Frontal cortex (tissue), 4 donors: ENCODE measurements at places on chromosomes 11 and 22. TPM values are rescaled to one million over a fixed set of nuclear protein-coding genes. Genes with fewer than 3 reads are reported as not detected.
A peak's percentile ranks its signal among the peaks of the same experiment; 100 is the strongest.

KRTAP5-10 gene
- not detected for total RNA-seq

DNA sequence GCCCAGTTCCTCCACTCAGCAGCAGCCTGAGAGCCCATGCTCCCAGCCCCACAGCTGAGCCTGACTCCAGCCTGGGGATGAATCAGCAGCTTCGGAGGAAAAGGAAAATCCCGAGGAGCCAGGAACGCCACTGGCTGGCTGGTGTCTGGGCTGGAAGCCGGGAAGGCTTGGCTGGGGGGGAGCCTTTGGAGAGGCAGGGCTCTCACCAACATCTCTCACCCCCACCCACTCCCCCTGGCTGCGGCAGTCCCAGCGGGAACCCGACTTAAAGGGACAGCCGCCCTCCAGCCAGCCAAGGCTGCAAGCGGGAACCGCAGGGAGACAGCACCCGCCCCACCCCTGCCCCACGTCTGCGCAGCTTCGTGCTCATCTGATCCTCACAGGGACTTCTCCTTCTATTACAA, 28.4 kb downstream of the KIAA0930 start:
- peak; percentile 61 for DNase-seq

DNA sequence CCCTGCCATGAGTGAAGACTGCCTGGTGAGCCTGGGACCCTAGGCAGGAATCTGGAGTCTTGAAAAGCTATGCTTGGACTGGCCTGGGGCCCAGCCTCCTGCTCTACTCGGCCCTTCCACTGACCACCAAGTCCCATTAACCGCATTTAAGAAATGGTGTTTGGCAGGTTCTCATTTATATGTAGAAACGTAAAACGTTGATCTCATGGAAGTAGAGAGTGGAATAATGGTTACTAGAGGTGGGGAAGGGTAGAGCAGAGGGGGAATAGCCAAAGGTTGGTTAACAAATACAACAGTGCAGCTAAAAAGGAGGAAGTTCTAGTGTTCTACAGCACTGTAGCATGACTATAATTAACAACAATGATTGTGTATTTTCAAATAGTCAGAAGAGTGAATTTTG, 72.9 kb upstream of the EED start:
- no peak for DNase-seq

FOLR1 gene
- not detected for total RNA-seq

DNA sequence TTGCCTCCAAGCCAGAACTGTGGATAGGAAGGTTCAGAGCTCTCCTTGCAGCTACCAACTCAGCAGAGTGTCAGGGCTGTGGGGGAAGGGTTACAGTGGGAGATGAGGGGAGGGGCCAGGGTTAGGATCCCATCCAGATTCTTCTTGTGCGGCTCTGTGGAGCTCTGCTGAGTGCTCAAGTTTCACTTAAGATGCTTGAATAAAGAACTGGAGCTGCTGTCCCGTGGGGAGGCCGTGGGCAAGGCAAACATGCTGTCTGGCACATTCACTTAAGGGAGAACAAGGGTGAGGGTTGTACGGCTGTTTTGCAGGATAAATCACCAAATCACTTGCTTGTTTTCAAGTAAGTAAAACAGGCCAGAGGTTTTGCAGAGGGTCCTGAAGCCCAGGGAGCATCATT, 197.1 kb downstream of the FAM76B start:
- no peak for DNase-seq

- no peak for DNase-seq
Measured at GRCh38 chr11:25838918-25839625, 492.9 kb upstream of the ANO3 start.
